ENCODE measurements at places on chromosomes 3 and 15.

DNA sequence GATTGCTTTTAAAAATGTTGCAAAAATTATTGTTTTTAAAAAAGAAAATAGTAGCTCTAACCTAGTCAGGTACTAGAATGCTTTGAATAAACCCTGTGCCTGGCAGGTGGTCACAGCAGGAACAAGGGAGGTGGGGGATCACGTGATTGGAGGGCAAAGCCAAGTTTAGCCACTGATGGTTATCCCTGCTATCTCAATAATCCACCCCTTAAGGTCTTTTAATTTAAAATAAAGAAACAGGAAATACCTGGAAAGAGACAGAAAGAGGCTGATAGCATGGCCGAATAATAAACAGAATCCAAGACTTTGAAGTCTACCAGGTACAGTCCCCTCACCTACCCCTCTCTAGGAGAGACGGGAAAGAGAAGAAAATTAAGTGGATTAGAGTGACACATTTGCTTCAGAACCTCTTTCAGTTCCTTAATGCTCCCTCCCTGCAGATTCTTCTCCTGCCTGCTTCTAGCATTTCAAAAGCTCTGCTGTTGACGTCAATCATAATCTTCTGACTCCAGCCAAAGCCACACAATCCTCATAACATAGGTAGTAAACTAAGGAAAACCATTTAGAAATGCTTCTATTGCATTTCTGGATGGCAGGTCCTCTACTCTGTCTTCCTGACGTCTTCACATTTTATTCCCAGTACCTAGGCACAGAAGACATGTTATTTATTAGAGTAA lies 303.4 kb upstream of the MME start:
- no peak for DNase-seq

- peak; percentile 7 for DNase-seq
These were observed 542.6 kb downstream of the ZBBX start for GRCh38 chr3:166837535-166837934.

DNA sequence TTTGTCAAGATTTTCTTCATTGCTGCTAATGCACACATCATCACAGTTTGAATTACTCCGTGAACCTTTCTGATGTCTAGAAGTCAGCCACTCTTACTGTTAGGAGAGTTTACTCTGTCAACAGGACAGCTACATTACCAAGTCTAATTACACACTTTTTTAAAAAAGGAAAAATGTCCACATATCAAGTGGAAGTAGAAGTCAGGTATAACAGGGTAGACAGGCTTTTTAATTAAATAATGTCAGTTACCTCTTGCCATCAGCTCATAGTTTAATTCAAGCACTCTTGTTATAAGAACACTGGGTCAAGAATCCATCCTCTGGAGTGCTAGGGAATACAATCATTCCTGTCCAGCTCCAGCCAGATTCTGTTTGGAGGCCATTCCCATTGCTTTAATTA lies 232.8 kb downstream of the TAFA4 start:
- DNase-seq = no peak

DNA sequence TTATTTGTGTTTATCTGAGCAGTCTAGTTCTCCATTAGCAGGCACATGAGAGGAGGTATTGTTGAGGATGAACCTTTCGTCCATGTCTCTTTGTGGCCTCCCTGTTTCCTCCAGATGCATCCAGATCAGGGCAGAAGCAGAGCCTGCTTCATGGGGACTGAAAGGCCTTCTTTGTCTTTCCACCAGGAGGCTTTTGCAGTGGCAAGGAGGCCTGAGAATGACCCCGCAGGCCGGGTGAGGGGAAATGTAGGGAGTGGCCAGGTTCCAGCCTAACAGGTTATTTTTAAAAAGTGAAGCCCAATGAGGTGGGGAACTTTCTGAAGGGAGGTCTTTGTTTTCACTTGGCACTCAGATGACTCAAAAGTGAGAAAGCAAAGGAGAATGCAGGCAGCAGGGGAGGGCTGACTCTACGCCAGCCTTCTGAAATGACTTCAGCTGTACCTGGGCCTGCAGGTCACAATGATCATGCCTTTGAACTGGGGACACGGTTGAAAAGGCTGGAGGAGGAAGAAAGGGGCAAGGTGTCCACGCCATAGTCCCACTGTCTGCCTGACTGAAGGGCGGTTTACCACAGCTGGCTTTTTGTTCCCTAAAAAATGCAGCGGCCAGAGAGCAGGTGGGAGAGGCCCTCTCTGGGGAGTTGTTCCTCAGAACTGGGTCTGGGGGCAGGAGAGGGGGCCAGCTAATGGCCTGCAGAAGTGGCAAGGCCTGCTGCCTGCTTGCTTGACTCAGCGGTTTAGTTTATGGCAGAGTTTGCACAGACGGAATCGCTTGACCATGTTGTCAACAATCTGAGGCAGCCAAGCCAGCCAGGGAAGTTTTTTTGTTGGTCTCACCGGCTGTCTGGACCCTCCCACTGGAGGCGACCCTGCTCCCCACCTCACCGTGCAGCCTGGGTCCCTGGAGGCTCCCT lies 28.7 kb downstream of the CMTM7 start:
- DNase-seq = peak; percentile 58

- DNase-seq = no peak
These were observed 21.2 kb downstream of the PRKAR2A start for GRCh38 chr3:48826451-48826850.

- no peak for DNase-seq
These were observed 9.9 kb upstream of the KLHL25 start for GRCh38 chr15:85804481-85805170.

- DNase-seq = peak; percentile 61
These were observed 210.4 kb downstream of the ATP10A start for GRCh38 chr15:25652704-25653103.
